SW 1271 (cell line): ENCODE measurements at places on chromosomes 6 and 20.

GRCh38 chr6:43773050-43773979 lies 3.3 kb downstream of the VEGFA start:
- peak; percentile 29 for DNase-seq

DNA sequence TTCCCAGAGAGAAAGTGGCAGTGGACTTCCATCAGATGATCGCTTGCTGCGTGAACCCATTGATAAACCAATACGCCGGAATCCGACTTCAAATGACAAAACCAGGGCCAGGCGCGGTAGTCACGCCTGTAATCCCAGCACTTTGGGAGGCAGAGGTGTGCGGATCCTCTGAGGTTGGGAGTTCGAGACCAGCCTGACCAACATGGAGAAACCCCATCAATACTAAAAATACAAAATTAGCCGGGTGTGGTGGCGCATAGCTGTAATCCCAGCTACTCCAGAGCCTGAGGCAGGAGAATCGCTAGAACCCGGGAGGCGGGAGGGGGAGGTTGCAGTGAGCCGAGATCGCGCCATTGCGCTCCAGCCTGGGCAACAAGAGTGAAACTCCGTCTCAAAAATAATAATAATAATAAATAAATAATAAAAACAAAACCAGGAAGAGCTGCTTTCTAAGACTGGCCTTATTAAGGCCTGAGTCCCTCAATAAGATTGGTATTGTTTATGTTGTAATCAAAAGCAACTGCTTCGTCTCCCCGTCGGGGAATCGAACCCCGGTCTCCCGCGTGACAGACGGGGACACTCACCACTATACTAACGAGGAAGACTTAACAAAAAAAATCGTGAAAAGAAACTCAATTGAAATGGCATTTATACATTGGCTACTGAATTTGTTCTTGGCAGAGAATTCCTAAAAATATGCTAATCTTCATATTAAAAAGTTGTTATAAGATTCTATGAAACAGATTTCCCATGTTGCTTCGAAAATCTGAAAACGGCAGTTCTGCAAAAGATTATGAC lies 110.2 kb upstream of the ZNF184 start:
- peak; percentile 80 for DNase-seq

DNA sequence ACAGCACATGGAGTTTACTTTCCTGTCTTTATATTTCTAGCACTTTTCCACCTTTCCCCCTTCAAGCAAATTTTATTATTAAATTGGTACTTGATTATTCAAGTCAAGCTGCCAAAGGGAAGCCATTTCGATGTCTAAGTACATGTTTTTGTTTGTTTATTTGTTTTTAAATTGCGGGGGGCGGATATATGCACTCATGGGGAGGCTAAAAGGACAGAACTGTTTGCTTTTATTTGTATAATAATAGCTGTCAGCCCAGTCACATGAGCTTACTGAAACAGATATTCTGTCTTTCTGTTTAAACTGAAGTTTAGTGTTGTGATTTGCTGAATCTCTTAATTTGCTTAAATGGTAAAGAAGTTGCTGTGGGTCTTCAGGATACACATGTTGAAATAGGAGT lies 49.6 kb upstream of the PLCG1 start:
- no peak for DNase-seq

DNA sequence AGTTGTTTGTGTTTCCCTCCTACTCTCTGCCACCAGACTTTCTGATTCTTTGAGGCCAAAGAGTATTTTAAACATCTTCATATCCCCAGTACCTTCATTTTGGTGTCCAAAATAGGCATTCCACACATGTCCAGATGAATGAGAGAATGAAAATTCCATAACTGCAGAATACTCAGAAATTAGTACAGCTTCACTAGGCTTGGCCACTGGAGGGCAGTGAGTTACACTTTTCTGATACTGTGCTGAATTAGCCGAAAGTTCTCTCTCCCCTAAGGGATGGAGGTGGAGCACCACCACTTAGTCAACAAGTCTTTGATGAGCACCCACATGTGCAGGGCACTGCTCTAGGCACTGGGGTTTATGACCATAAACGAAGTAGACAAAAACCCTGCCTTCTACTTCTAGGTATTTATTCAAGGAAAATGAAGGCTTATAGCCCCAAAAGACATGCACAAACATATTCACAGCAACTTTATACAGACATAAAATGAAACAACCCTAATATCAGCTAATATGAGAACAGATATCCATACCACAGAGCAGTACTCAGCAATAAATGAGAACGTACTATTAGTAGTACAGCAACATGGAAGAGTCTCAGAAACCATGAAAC lies 46.1 kb upstream of the TMEM217 start:
- no peak for DNase-seq

DNA sequence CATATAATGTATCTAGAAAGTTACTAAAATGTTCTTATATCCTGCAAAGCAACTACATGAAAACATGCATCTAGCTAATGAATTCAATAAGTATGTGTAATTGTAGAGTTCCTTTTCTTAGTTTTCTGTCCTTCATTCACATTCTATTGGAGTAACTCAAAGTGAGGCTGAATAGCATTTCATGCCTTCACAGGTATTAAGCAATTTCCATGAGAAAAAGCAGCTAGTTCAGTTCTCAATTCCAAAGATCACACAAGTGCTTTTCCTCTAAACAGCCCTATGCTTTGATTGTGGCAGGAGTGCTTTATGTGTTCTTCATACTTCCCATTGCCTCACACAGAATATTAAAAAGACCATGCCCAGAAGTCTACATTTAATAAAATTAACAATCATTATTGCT lies 274.9 kb downstream of the RFPL4B start:
- no peak for DNase-seq

DNA sequence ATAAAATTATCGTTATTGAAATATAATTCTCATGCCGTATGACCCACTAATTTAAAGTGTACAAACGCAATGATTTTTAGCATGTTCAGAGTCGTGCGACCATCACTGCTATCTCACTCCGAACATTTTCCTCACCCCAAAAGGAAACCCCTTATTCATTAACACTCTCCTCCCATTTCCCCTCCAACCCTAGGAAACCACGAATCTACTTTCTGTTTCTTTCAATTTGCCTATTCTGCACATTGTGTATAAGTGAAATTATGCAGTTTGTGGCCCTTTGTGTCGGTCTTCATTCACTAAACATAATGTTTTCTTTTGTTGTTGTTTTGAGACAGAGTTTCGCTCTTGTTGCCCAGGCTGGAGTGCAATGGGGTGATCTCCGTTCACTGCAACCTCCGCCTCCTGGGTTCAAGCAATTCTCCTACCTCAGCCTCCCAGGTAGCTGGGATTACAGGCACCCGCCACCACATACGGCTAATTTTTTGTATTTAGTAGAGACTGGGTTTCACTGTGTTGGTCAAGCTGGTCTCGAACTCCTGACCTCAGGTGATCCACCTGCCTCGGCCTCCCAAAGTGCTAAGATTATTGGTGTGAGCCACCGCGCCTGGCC lies 99.7 kb upstream of the ZNF217 start:
- no peak for DNase-seq

DNA sequence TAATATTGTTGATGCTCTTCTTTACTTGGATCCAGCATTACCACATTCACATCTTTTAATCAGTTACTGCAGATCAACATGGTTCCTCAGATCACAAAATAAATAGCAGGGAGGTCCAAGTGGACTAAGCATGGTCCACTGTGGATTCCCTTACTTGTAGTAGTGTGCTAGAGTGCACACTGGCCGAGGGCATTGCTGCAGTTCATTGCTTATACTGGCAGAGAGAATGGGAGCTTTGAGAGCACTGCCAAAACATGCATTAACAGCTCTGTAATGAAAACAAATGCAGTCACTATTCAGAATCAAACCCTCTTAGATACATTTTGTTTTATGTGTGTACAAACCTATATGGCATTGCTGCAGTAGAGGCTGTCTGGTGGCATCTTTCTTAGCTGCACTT lies 471.5 kb downstream of the CD109 start:
- no peak for DNase-seq

DNA sequence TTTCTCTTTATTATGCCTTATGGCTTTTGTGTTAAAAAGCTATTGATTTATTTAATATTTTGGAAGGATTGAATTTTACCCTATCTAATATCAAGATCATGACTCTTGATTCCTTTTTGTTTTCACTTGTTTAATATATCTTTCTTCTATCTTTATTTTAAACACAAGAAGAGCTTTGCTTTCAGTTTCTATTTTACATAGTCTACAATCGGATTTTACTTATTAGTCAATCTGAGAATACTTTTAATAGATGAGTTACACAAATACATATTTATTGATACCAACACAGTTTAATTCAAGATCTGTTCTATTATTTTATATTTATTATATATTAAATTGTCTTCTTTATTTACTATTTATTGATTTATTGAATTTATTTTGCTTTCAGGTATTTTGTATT lies 218.8 kb downstream of the ESR1 start:
- DNase-seq = no peak

DNA sequence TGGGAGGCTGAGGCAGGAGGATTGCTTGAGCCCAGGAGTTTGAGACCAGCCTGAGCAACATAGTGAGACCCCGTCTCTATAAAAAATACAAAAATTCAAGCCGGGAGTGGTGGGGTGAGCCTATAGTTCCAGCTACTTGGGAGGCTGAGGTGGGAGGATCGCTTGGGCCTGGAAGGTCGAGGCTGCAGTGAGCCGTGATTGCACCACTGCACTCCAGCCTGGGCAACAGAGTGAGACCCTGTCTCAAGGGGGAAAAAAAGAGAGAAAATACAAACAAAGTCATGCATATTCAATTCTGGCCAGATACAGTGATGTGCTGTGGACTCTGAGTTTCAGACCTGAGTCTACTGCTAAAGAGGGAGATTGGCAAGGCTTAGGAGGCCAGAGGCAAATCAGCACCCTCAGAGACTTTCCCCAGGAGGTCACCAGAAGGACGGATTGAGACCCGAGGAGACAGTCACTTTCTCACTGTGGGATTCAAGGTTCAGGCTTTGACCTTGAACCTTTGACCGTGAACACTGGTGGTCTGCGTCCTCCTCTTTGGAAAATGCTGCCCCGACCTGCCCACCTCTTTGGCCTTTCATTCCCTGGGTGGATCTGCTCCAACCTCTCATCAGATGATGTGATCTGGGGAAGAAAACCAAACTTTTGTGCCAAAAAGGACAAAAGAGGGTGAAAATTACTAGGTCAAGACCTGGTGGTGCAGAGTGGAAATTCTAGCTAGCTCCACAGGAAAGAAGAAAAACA lies 31.2 kb downstream of the TGM2 start:
- no peak for DNase-seq

DNA sequence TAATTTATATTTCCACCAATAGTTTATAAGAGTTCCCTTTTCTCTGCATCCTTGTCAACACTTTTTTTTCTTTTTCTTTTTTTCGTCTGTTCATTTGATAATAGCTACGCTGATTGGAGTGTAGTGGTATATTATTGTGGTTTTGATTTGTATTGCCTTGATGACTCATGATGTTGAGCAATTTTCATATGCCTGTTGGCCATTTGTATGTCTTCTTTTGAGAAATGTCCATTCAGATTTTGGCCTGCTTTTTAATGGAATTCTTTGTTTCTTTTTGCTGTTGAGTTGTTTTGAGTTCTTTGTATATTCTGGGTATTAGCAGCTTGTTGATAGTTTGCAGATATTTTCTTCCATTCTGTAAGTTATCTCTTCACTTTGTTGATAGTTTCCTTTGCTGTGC lies 773.4 kb downstream of the KIF16B start:
- DNase-seq = no peak

- no peak for DNase-seq
Observed at GRCh38 chr20:1621316-1621715, 1.5 kb upstream of the SIRPB1 start.

- DNase-seq = no peak
Observed at GRCh38 chr6:53493635-53494025, 51.3 kb downstream of the GCLC start.

DNA sequence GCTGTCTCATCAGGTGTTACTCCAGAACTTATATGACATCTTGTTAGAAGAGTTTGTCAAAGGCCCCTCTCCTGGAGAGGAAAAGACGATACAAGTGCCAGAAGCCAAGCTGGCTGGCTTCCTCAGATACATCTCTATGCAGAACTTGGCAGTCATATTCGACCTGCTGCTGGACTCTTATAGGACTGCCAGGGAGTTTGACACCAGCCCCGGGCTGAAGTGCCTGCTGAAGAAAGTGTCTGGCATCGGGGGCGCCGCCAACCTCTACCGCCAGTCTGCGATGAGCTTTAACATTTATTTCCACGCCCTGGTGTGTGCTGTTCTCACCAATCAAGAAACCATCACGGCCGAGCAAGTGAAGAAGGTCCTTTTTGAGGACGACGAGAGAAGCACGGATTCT lies 43.7 kb upstream of the SMIM28 start:
- no peak for DNase-seq

DNA sequence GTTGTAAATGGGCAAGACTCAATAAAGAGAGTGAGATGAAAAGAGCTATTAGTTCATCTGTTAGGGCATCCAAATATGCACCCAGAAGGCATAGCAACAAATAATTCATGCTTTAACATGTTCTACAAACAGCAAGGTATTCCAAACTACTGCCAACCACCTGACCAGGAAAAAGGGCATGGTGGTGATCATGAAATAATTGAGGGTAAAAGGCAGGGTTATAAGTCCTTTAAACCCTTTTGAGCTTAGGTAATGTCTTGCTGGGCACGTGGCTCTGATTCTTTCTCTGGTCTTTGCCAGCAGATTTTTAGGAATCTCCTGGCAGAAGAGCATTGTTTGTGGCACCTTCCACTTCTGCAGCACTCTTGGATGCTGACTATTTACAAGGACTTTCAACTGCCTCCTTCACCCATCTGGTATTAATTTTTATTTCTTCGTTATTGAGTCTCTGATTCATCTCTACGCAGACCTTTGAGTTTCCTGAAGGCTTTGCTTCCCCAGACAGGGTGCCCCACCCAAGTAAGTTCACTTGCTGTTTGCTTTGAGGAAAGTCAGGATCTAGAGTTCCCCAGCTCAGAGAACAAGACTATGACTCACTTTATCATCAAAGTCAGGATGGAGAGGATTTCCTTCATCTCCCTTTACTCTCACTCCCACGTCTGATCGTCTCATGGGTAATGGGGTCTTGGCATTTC lies 83.4 kb upstream of the NEDD9 start:
- DNase-seq = no peak

- DNase-seq = no peak
Observed at GRCh38 chr20:821046-821730, 12.3 kb upstream of the FAM110A start.

- DNase-seq = no peak
Observed at GRCh38 chr6:96465321-96465903, 56.2 kb upstream of the UFL1 start.

GRCh38 chr20:32463642-32464400 lies 105.7 kb downstream of the ASXL1 start:
- no peak for DNase-seq

DNA sequence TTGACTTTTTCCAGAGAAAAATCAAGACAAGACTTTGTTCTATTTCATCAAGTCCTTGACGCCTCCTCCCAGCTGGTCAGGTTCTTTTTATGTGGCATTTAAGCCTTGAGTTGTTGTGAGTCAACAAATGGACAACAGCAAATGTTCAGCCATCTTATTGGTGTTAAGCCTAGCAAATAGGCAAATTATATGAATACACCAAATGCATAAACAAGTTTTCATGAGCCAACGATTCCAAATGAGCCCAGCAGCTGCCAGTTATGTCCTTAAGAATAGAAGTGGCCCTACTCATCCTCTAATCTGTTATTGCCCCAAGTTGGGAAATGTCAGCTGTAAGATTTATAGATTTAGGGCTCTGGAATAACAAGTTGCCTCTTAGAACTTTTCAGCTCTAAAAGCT lies 312.0 kb downstream of the SOX4 start:
- DNase-seq = no peak

- peak; percentile 56 for DNase-seq
Observed at GRCh38 chr6:154928325-154928922, 66.7 kb upstream of the TIAM2 start.
